Ammon's horn (tissue), 1 donor: ENCODE measurements at places on chromosomes 5 and 9.

GRCh38 chr5:39905356-39905755 is 480.6 kb upstream of the DAB2 start:
- DNase-seq = no peak

GRCh38 chr5:10018201-10019069 is 231.3 kb downstream of the ATPSCKMT start:
- no peak for DNase-seq

DNA sequence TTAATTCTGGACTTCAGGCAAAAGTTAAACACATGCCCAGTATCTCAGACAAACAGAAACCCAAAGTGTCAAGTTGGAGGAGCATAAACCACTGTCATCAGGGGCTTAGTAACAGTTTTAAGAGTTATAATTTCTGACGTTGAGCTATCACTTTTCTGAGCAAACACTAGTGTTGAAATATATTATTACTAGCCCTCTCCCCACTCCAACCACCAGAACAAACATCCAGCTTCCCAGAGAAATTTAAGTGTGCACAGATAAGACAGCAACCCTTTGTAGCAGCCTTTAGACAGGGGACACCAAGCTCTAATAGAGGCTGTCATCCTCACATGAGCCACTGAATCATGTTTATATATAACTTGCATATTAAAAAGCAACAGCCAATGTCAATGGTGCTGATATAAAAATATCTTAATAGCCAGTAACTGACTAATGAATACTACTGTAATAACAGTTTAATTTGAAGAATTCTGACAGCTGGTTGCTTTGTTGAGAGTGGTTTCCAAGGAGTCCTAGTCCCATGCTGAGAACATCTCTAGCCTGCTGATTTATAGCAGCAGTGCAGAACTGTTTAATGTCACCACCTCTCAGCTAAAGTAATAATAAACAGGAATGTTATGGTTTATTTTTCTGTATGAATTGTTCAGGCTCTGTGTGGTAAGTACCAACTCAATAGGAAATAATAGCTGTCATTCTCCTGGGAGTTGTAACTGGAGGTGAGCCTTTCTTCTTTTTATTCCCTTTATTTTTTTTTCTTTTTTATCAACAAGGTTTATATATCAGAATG is 528.7 kb upstream of the ZNF608 start:
- DNase-seq = no peak

- DNase-seq = no peak
Observed at GRCh38 chr9:135890190-135891026, 16.9 kb downstream of the CAMSAP1 start.

DNA sequence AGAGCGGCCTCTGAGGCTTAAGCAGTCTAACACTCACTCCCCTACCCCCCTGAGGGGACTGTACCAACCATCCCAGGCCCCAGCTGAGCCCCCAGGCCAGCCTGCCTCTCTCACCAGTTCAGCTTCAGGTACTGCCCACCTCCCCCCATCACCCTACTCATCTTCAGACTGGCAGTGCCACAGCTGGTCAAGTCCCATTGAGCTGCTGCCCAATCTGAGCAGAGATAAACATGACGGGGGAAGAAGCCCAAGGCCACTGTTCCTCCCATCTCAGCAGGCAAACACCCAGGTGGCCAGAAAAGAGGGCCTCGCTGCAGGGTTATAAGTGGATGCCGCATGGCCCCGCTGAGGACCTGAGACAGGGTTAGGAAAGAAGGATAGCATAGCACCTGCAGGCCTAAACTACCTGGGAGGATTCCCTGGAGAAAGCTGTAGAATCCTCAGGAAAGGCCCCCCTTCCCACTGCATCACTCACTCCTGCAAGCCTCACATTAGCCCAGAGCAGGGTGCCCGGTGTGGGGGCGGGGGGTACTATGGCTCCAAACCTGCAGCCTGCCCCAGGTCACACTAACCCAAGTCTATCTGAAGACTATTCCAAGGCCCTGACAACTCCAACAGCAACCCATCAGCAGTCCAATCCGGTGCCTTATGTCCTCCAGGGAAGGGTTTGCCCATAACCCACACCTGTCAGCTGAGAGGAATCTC is 3.6 kb downstream of the B4GALT1 start:
- DNase-seq = no peak

- DNase-seq = no peak
Observed at GRCh38 chr5:78603636-78604175, 44.9 kb downstream of the LHFPL2 start.

GRCh38 chr5:90096415-90097081 is 313.0 kb downstream of the CETN3 start:
- DNase-seq = no peak

- DNase-seq = no peak
Observed at GRCh38 chr9:120886490-120886967, 9.5 kb upstream of the PHF19 start.

GRCh38 chr5:54643685-54644106 is 126.1 kb downstream of the SNX18 start:
- no peak for DNase-seq

- DNase-seq = no peak
Observed at GRCh38 chr9:135522137-135522877, 1.1 kb downstream of the LCN1 start.

GRCh38 chr5:95881833-95882232 is 59.3 kb upstream of the GLRX start:
- DNase-seq = peak; percentile 51

- no peak for DNase-seq
Observed at GRCh38 chr5:38598994-38599617, 42.7 kb upstream of the LIFR start.

GRCh38 chr5:153030755-153031725 is 459.4 kb upstream of the GRIA1 start:
- DNase-seq = no peak

DNA sequence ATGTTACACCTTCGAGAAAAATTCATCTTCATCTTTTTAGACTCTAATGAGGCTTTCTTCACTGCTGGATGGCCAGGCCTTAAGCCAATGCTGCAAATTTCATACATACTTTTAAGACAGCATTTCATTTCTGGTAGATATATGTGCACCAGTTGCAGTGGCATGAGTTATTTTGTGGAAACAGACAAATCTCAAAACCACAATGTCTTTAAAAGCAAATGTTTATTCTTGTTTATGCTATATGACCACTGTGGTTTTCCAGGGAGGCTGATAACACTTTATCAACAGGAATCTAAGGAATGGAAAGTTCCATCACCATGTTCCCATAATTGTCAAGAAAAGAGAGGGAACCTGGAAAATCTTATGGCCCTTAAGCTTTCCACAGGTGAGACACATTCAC is 27.7 kb downstream of the CDH9 start:
- no peak for DNase-seq

DNA sequence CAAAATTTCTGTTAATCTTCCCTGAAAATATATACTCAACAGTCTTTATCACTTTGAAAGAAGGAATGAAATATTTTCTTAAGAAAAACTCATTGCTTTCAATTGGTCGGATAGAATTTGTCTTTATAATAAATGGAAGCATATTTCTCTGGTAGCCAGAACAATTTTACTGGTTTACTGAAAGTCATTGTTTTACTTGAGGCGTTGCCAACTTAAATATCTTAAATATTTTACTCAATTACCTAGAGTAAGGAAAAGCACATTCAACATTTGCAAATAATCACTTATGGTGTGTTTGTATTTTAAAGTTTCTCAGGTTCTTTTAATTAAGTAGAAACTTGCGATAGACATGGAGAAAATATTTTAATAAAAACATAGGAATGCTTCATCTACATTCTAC is 1181.7 kb downstream of the EFNA5 start:
- DNase-seq = no peak

GRCh38 chr5:173456751-173457171 is 128.5 kb upstream of the STC2 start:
- DNase-seq = no peak

- no peak for DNase-seq
Observed at GRCh38 chr9:75880618-75881017, 9.9 kb upstream of the PCSK5 start.

- DNase-seq = no peak
Observed at GRCh38 chr5:131209175-131209505, 38.4 kb downstream of the LYRM7 start.

DNA sequence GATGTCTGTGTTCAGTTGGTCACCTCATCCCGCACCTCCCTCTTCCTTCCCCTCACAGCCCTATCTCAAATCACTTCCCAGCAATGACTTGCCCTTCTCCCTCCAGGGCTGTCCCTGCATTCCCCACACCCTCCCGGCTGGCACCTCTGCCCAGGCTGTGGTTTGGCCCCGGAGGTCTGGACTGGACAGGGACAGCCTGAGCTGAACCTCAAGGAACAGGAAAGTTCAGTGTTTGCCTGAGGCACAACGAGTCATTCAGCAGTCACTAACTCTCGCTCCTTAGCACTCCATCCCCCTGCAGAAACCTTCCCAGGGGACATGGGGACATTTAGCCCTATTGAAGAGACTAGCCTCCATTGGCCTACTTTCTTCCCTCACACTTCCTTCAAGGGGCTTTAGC is 58.3 kb upstream of the MAP3K1 start:
- no peak for DNase-seq

DNA sequence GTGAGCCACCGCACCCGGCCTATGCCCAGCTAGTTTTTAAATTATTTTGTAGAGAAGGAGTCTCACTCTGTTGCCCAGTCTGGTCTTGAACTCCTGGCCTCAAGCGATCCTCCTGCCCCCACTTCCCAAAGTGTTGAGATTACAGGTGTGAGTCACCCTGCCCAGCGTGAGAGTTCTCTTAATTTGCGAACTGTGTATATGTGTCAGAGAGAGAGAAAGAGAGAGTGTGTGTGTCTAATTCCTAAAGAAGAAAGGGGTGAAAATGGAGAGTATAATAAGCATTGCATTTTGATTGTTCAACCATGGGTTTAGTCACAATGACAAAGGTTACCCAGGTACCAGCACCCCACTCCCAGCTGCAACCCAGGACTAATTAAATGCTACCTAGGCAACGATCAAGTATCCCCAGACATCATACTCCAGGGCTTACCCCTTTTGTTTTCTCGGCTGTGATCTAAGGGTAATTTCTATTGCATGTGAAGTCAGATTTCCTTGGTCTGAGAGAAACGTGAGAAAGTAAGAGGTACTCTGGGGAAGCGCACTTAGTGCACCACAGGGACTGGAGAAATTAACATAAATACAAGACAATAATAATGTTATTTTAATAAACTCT is 16.6 kb downstream of the MAP1B start:
- no peak for DNase-seq

DNA sequence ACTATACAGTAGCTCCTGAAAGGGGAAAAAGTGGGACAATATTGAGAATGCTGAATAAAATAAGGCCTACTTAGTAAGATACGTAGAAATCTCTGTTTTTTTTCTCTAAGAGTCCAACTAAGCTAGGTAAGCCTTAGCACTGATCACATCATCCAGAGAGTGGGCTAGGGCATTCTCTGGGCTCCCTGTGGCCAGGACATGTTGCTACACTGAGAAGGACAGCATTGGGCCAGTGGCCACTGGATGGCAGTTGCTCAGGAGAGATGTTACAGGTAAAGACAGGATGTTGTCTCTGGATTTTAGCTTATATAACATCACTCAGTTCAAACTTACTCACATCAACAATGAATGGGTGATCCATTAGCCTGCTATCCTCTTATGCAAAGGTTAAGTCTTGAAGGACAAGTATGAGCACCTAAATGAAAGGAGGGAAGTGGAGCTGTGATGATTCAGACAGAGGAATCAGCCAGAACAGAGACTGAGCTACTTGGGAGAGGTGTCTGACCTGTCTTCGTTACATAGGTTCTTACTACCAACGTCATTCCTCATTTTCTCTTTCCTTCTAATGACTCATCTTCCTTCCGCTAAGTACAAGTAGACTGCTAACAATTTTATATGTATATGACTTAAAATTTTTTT is 226.6 kb upstream of the ADCY2 start:
- DNase-seq = no peak

DNA sequence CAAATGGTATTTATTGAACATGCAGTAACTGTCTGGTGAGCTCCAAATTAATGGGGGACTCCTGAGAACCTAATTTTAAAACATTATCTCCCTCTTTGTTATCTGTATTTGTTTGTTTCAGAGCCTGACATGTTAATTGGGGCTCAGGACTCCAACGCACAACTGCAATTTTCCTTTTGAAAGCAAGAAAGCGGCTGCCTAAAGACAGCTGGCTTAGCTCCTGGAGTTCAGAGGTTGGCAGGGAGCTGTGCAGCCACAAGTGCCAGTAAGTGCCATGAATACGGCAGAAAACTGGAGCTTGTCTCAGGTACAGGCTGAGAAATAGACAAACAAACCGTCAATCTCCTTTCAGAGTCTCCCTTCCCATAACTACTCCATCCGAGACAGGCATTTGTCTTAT is 80.9 kb downstream of the PPP2R2B start:
- DNase-seq = peak; percentile 37

DNA sequence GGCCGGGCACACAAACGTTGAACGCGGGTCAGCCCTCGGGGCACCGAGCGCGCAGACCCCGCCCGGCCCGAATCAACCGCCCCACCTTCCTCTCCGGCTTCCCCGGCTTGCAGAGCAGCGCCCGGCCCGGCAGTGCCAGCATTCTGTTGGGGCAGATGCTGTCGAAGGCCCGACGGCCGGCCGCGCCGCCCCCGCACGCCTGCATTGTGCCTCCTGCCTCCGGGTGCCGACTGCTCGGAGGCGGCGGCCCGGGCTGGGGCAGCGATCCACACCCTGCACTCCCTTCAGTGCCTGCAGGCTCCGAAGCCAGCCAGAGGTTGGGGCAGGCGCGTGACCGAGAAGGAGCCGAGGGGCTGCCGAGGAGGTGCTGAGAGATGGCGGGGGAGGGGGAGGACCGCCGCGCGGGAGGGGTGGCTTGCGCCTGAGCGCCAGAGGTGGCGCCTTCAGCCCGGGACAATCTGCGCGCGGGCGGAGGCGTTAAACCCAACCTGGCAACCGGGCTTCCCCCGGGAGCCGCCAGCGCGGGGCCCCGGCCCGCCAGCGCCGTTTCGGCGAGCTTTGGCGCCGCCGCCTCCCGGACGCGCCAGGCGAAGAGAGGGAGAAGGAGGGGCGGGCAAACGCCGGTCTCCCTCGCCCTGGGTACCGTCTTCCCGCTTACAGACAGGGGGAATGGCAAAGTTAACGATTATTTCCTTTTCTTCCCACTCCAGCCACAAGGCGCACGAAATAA is at the start of gene MCIDAS:
MCIDAS (minus strand) TSS at position 382 of the 730 bp plus-strand sequence; CDS start at position 205, 177 bp downstream.
- DNase-seq = no peak

- DNase-seq = no peak
Observed at GRCh38 chr9:129774791-129775447, 22.1 kb upstream of the PTGES start.

DNA sequence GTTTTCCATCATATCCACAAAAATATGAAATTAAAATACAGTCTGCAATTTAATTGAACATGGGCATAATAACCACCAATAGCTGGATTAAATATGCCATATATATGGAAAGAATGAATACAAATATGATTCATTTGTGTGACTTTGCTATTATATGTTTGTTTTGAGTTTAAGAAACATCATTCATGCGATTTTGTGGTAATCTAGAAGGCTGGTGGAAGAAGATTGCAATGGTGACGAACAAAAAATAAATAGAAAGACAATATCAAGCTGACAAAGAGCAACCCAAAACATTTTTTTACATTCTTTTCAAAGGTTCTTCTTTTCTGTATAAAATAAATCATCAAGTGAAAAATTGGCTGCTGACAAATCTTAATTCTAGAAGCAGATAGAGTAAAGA is 610.0 kb downstream of the MAT2B start:
- no peak for DNase-seq
